ENCODE measurements at places on chromosomes 6 and 20.

- DNase-seq, result peak; percentile 85
These were observed 3.0 kb downstream of the TCEA2 start for GRCh38 chr20:64065974-64066343.

- no peak for DNase-seq
These were observed 16.8 kb downstream of the SFT2D1 start for GRCh38 chr6:166325383-166326042.

DNA sequence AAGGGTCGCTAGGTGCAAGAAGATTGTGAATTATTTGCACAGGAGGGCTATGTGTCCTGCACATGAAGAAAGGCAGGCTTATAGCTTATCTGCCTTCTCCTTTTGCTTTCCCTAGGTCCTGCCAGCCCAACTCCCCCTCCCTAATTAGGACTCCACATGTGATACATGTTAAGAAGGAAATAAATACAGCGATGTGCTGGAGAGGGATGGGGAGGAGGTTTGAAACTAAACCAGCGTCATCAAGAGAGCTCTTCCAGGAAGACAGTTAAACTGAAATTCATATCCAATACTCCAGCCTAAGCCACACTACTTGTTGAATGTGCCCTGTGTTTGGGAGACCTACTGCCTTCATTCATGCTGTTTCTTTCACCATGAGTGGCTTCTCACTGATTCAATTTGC is 34.9 kb upstream of the UTRN start:
- DNase-seq, result no peak

DNA sequence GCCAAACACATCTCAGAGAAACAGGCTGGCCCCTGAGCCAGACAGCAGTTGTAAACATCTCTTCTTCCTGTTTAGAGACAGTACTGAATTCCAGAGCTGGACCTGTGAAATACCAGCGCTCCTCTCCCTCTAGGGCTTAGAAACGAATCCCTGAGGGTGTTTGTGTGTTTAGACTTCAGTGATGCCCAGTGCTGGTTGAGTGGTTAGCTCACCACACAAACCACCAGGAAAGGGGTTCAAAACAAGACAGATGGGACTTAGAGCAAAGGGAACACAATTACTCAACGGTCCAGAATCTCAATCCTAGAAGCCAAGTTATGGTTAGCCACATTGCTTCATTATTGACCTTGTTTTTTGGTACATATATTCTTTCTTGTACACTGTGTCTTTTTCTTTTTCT is 108.7 kb upstream of the TMEM170B start:
- DNase-seq, result no peak

DNA sequence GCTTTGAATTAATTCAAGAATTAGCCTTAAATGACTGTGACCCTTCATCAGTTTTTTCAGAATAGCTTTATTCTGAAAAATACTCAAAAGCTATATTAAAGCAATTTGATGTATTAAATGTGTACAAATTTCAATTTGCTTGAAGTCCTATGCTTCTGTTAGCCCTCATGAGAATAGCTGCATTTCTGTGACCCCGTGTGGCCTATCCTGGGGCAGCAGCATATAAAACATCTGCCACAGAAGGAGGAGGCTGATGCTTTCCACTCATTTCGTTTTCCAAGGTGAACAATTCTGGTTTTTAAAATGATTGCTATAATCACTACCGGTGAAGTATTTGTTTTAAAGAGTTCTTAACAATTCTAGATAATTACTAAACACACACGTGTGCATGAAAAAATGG is 360.3 kb downstream of the BTBD9 start:
- DNase-seq, result no peak

All from GM12864 (cell line).